Activated naive CD4-positive, alpha-beta T cell (primary cell): ENCODE measurements at places on chromosomes 1 and 21.

GRCh38 chr1:244047621-244048255 lies 3.3 kb upstream of the ZBTB18 start:
- DNase-seq, result no peak

GRCh38 chr1:99662539-99663080 lies 16.7 kb downstream of the PALMD start:
- DNase-seq, result no peak

DNA sequence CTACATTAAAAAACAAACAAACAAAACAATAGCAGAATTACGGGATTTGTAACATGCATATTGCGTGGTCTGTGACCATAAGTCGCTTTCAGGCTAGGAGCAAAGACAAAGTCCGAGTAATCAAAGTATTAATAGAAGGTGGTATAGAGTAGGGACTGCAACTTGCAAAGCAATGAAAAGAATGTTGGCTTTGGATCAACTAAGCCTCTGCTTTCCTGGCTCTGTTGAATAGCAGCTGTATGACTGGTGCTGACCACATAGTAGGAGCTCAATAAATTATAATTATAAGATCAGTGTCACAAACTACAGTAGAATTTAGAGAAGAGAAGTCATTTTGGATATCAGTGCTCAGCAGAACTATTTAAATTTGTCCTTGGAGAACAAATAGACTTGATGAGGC lies 586.4 kb downstream of the DPYD start:
- DNase-seq, result no peak

GRCh38 chr1:232597721-232598120 lies 32.2 kb downstream of the SIPA1L2 start:
- DNase-seq, result no peak
